ENCODE measurements at places on chromosomes 1 and 21. TPM values are rescaled to one million over a fixed set of nuclear protein-coding genes. Genes with fewer than 3 reads are reported as not detected.

AADACL4 gene
- total RNA-seq, result not detected

DNAJC28 gene
- total RNA-seq, result 0.47 TPM

MYOG gene
- total RNA-seq, result not detected

CD1B gene
- total RNA-seq, result not detected

C1orf210 gene
- total RNA-seq, result not detected

- peaks cover 20% of the 10 kb centered on the region for H3K4me1 ChIP-seq
- H3K36me3 ChIP-seq, result no peaks in the 10 kb centered on the region
- H3K27me3 ChIP-seq, result no peaks in the 10 kb centered on the region
- peak overlapping the region; percentile 19 for H3K27ac ChIP-seq
These were observed 17.2 kb upstream of the NPHP4 start for GRCh38 chr1:6009120-6010040.

DNA sequence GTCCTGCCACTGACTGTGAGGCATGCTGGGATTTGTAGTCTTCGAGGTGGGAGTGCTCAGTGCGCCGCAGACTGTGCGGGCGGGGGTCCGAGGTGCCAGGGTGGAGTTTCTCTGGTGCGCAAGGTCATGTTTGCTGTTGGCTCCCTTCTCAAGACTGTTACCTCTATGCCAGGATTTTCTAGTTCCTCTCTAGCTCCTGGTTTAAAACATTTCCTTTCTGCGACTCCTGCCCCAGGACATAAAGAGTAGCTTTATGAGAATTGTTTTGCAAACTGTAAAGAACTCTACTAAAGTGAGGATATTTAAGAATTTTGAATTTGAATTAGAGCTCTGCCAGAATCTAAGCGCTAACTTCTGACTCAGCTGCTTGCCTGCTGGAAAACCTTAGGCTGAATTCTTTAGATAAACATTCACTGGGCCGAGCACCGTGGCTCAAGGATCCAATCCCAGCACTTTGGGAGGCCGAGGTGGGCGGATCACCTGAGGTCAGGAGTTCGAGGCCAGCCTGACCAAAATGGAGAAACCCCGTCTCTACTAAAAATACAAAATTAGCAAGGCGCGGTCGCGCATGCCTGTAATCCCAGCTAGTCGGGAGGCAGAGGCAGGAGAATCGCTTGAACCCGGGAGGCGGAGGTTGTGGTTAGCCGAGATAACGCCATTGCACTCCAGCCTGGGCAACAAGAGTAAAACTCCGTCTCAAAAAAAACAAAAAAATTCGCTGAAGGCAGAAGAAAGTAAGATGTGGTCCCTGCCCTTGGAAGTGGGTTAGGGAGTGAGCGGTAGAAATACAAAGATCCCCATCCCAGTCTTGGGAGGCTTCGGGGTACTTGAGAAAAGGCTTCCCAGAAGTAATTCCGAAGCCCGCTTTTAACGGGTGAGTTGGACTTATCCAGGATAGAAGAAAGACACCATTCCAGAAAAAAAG is 992 bp upstream of the USP48 start:
- H3K27me3 ChIP-seq, result peaks cover 6% of the 10 kb centered on the region
- peak overlapping the region; percentile 99 for H3K27ac ChIP-seq
- H3K4me1 ChIP-seq, result peaks cover 28% of the 10 kb centered on the region
- DNase-seq, result no peak
- peaks cover 9% of the 10 kb centered on the region for H3K36me3 ChIP-seq
- H3K4me3 ChIP-seq, result peak overlapping the region; percentile 96

DNA sequence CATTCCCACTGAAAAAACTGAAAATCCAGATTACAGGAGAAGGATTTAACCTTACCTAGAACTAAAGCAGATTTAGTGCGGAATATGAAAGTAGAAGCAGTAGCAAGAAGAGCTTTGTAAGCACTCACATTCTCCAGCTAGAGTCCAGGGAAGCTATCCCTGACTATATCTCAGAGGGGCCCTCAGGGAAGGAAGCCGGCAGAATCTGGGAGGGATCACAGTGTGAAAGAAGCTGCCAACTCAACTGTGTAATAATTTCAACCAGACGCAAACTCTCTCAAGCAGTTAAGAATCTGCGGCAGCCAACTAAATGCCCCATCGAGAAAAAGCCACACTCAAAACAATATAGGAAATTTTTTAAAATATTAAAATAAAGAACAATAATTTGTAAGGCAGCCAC is 163.8 kb downstream of the EIF4G3 start:
- no peak overlapping the region for H3K4me3 ChIP-seq
- no peak overlapping the region for H3K27ac ChIP-seq
- H3K4me1 ChIP-seq, result peaks cover 7% of the 10 kb centered on the region
- H3K36me3 ChIP-seq, result peaks cover 2% of the 10 kb centered on the region
- H3K27me3 ChIP-seq, result no peaks in the 10 kb centered on the region
- no peak for DNase-seq

DNA sequence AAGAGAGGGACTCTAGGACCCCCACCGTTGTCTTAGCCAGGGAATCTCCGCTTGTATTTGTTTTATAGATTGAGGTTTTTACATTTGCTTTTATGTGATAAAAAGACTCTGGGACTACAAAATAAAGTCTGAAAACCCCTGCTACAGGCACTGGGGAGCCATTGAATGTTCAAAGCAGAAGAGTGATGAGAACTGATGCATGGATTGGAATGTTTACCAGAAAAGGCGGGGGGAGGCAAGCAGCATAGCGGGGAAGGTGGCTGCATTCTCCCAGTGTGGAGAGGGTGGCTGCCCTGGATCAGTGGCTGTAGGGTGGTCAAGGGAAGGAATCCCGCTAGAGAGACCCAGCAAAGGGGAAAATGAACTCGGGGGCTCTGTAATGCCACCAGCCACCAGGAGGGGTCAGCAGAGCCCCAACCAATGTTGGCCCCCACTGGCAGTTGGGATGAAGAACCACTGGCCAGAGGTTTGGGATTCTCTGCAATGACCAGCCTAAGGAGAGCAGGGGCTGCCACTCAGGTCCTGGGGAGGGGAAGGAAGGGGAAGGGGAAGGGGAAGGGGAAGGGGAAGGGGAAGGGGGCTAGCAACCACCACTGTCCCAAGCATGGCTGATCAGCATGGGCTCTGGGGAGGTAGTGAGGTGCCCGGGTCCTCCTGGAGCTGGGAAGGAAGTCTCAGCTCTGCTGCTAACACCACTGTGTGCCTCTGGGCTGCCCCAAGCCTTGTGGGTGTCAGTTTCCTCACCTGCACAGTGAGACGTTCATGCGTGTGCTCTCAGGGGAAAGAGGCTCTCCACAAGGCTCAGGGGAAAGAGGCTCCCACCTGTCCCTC is 19.2 kb upstream of the PEF1 start:
- H3K27ac ChIP-seq, result no peak overlapping the region
- no peak overlapping the region for H3K4me3 ChIP-seq
- H3K27me3 ChIP-seq, result peaks cover 17% of the 10 kb centered on the region
- no peaks in the 10 kb centered on the region for H3K36me3 ChIP-seq
- peaks cover 12% of the 10 kb centered on the region for H3K4me1 ChIP-seq
